Temporal lobe (tissue), 4 donors: ENCODE measurements at places on chromosomes 4 and X. TPM values are rescaled to one million over a fixed set of nuclear protein-coding genes. Genes with fewer than 3 reads are reported as not detected.

Gene GNPDA2
- total RNA-seq, result 26.6 TPM

Gene SLC2A9
- total RNA-seq, result 1.7 TPM

Gene FAM9B
- not detected for total RNA-seq

Gene NPFFR2
- total RNA-seq, result not detected

Gene DCK
- 65.9 TPM for total RNA-seq

Gene PLP1
- total RNA-seq, result 10.1 TPM

Gene IL15
- total RNA-seq, result 0.25 TPM

Gene MAGEA1
- total RNA-seq, result not detected

Gene TRIML1
- total RNA-seq, result not detected

Gene EDA2R
- 0.49 TPM for total RNA-seq

Gene CHIC1
- total RNA-seq, result 12.0 TPM

Gene DGAT2L6
- total RNA-seq, result not detected

Gene ZFYVE28
- 5.7 TPM for total RNA-seq

Gene ODAPH
- total RNA-seq, result not detected

Gene SUPT20HL1
- not detected for total RNA-seq

Gene UGT2B15
- total RNA-seq, result not detected

Gene UGT2B11
- under 0.01 TPM for total RNA-seq

Gene HOPX
- 58.0 TPM for total RNA-seq

Gene PFKFB1
- total RNA-seq, result 0.25 TPM

Gene ANAPC10
- total RNA-seq, result 29.0 TPM

Gene UCP1
- 0.25 TPM for total RNA-seq

Gene PAK3
- total RNA-seq, result 85.8 TPM

Gene CENPI
- total RNA-seq, result 5.4 TPM

Gene SSX2
- total RNA-seq, result not detected

Gene MED12
- total RNA-seq, result 22.1 TPM

Gene RPL39
- 2,465 TPM for total RNA-seq

Gene NHSL2
- total RNA-seq, result 1.7 TPM

Gene PPP4R3C
- total RNA-seq, result not detected

Gene RPS6KA3
- total RNA-seq, result 22.6 TPM

Gene GABRG1
- 21.9 TPM for total RNA-seq

Gene TCEAL6
- 5.7 TPM for total RNA-seq

Gene RHOXF2
- total RNA-seq, result not detected

Gene INTS6L
- total RNA-seq, result 19.4 TPM

Gene RBM46
- not detected for total RNA-seq

Gene FOXR2
- total RNA-seq, result not detected

Gene SPIN2A
- 0.74 TPM for total RNA-seq

Gene XPNPEP2
- under 0.01 TPM for total RNA-seq

Gene FBXW7
- 267 TPM for total RNA-seq

Gene KIF4A
- total RNA-seq, result 2.5 TPM

Gene BMP3
- 4.4 TPM for total RNA-seq

Gene TECRL
- not detected for total RNA-seq

Gene ZNF518B
- total RNA-seq, result 60.5 TPM

Gene NMU
- 1.7 TPM for total RNA-seq

Gene DSPP
- under 0.01 TPM for total RNA-seq

Gene PAGE1
- 0.49 TPM for total RNA-seq

Gene NXF2
- total RNA-seq, result not detected

Gene FNIP2
- total RNA-seq, result 62.9 TPM

Gene FAM53A
- 2.0 TPM for total RNA-seq

Gene USP17L12
- total RNA-seq, result not detected
